Activated CD4-positive, alpha-beta T cell treated with anti-CD3 and anti-CD28 coated beads, Interleukin-2, amount 10 ng/mL, durations not matched to agents 24 days and 14 days (primary cell): ENCODE measurements at places on chromosomes 13 and 19. TPM values are rescaled to one million over a fixed set of nuclear protein-coding genes. Genes with fewer than 3 reads are reported as not detected.

Gene CYP4F2
- total RNA-seq: not detected in 2 replicates

- DNase-seq: peak; percentile 85
These were observed 822 bp upstream of the ZBTB7A start for GRCh38 chr19:4067396-4068046.

Gene OR7C1
- not detected in 2 replicates for total RNA-seq

Gene TEX101
- total RNA-seq: not detected in 2 replicates

GRCh38 chr13:94994506-94994905 lies 282.2 kb upstream of the SOX21 start:
- DNase-seq: no peak

Gene ACP7
- not detected in 2 replicates for total RNA-seq
